ENCODE measurements at places on chromosomes 6 and 20. TPM values are rescaled to one million over a fixed set of nuclear protein-coding genes. Genes with fewer than 3 reads are reported as not detected.

DNA sequence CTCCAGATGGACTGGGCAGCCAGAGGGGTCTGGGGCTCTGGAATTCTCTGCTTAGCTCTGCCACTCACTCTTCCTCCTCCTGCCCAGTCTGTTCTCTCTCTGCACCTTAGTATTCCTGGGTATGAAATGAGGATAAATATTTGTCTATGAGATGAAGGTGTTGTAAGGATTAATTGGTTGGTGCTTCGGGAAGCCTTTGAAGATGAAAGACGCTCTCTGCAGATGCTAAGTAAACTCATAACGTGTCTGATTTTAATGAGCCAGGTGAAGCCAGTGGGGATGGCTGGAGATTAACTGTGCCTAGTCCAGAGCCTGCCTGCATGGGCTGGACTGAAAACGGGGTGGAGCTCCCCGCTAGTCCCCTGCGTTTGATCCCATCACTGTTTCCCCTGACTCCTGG is 23.1 kb upstream of the TCP11 start:
- no peak for DNase-seq

DNA sequence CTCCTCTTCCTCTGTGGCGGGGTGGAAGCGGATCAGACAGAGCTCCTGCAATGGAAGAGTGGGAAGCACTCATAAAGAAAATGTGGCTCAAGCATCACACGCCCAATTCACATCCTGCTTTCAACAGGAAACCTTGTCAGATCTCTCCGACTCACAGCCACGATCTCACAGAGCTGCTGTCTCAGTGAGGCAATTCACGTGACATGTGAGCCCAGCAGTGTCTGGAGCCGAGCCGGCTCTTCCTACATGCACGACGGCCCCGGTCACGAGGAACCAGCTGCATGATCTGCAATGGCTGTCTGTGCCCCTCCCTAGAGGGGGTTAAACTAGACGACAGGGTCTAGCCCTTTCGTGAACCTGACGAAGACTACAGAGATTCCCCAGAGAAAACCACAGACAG is 29.5 kb upstream of the TCFL5 start:
- DNase-seq = peak; percentile 72

DNA sequence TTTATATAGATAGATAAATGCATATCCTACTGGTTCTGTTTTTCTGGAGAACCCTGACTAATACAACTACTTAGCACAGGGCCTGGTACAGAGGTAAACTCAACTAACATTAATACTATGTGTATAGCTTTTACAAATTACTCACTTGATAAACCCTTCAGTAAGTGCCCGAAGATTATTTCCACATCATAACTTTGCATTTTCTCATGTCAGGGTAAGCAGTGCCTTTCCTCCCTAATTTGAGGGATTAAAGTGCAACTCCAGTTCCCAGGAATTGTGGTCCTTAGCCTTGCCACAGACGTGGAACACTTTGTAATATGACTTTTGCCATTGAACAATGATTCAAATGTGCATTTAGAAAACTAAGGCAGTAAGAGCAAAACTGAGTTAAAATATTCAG is 147.5 kb upstream of the SMLR1 start:
- no peak for DNase-seq

GRCh38 chr6:4664911-4665310 is 111.3 kb upstream of the CDYL start:
- DNase-seq = no peak

DNA sequence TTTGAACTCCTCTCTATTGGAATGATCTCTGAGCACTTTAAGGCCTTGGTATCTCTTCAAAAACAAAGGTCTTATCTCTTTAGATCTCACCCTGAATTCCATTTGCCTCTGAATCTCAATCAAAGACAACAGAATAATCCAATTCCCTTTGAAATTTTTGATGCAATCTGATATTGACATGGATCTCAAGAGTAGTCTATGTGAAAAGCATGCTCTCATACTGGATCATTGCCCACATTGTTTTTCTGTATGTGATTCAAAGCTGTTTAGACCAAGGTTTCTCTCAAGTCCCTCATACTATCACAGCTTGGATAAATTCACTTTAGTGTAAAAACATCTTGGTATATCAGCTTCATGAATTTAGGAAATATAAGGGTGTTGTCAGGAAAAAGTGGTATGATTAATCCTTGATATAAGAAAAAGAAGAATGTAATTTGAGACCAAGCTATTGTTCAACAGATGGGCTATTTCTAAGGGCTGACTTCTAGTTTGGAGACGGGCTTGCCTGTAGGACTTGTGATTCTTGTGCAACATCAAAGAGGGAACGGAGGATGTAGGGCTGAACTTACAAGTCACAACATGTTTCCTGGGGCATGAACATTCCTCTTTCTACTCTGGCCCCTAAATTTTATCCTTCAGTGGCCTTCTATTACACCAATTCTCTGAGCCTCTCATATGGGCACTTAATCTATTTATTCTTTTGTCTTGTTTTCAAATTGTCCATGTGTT is 77.9 kb upstream of the CITED2 start:
- no peak for DNase-seq

DNA sequence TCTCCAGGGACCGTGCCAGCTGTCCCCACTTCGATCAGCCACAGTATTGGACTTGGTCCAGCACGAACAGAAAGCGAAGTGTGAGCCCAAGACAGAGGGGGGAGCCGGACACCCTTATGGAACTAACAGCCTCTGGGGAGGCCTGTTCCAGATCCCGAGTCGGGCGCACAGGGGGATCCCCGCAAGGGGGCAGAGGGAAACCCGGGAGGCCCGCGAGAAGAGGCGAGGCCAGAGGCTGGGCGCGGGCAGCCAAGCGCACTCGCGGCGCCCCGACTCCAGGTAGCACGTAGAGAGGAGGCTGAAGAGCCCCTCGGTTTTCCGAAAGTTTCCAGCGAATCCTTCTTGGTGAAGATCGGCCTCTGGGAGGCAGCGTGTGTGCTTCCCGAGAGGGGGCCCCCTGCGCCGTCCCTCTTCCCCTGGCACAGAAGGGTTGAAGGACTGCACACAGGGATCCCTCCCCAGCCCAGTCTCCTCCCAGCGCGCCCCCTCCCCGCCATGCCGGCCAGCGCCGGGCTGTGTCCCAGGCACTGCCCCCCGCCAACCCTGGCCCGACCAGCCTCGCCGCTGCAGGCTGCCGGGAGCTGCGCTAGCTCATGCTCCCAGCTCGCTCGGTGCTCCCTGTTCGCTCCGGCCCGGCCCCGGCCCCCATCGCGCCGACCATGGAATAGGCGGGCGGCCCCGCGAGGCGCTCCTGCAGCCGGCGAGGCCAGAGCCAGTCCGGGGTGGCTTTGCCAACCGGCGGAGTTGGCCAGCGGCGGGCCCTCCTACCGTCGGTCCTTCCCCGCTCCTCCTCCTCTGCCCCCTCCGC is 577 bp upstream of the SLC24A3 start:
- DNase-seq = no peak

GRCh38 chr6:129567374-129567773 is 142.6 kb downstream of the ARHGAP18 start:
- peak; percentile 25 for DNase-seq

- DNase-seq = no peak
These were observed 24.0 kb downstream of the SLC13A3 start for GRCh38 chr20:46627234-46627633.

DNA sequence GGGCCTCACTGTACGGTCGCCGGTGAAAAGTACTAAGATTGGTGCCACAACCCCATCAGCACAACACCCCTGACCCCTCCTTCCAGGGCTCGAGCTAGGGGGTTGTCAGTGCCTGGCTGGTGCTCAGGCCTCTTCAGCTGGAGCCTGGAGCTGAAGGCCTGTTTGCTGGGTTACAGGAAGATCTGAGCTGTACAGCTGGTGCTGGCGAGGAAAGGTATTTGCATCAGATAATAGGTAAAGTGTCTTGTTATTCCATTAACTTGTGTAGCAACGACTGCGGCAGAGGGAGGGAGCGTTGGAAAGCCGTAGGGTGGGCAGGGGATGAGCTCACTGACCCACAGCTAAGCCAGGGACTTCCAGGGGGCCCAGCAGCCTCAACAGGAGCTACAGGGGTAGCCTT is 15.8 kb upstream of the SIRPA start:
- DNase-seq = no peak

GRCh38 chr6:4295058-4295782 is 159.8 kb upstream of the ECI2 start:
- no peak for DNase-seq

DNA sequence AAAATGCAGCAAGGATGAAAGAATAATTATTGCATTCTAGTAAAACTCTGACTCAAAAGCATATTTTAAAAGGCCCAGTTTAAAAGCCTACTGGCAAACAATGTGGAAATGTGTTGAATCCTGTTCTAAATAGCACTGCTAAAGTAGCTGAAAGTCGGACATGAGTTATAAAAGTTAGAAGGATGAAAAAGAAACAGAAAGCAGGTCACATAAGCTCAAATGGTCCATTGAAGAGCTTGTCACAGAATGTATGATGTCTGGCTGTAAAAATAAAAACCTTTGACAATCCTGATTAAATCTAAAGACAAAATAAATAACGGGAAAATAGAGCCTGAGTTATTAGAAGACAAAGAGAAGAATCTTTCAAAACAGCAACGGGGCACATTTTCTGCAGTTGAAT is 218.6 kb upstream of the UFL1 start:
- DNase-seq = no peak

DNA sequence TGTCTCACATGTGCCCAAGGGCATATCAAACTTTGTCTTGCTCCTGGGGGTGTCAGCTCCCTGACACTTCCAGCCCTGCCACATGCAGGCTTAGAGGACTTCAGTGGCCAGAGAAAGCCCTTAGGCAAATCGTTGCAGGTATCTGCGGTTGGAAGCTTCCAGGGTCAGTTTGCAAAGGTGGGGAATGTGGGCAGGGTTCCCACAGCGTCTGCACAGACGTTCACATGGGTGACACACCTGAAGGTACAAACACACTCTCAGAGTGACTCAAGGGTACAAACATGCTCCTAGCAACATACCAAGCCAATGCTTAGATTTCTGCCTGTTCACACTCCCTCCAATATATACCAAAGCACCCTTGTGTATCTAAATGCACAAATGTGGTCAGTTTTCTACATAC is 30.0 kb downstream of the VSTM2L start:
- no peak for DNase-seq

GRCh38 chr6:26141378-26141904 is 54.2 kb downstream of the HFE start:
- DNase-seq = no peak

DNA sequence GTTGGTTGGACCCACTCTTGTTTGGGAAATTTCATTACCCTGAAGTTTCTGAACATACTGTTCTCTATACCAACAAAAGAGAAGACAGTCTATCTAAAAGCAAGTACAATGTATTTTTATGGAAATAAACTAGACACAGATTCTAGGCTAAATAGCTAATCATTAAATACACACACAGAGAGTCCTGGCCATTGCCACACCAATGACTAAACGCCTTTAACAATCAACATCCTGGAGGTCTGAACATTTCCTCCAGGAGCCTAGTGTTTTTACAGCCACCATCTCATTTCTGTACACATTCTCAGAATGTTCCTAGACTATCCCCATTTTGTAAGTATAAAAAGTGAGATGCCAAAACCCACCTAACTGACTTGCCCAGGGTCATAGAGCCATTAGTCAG is 141.6 kb upstream of the RREB1 start:
- DNase-seq = no peak

DNA sequence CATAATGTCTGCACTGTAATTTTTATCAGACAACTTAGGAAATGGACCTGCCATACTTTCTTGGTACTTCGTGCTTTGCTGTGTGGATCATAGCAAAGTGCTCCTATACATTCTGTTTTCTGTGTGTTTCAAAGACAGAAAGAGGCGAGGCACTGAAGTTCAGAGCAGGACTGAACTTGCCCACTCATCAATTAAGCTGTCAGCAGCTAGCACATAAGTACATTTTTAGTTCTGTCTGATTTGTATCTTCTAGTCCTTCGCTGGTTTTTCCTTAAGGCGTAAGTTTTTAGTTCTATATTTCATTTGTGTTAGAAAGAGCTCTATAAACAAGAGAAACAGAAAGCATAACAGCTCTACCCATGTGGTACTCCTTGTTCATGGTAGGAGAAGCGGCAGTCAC is 42.1 kb downstream of the MAP3K4 start:
- no peak for DNase-seq

GRCh38 chr20:62782149-62782892 is 14.0 kb upstream of the MRGBP start:
- no peak for DNase-seq

DNA sequence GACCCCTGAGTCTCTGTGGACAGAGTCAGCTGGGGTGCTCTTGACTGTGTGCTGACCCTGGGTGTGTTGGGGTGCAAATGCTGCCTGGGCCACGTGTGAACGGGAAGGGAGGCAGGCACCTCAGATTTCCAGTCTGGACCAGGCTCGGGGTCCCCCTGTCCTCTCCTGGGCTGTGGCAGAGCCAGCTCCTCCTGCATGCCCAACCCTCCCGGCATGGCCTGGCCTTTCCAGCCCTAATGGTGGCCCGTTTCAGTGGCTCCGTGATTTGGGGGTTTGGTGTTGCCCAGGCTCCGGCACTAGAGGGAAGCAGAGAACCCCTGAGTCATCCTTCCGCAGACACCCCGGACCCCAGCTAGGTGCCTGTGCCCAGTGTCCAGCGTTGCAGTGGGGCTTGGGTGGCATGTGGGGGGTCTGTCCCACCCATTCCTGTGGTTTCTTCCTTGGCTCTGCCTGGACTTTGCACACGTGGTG is 9.1 kb downstream of the RBM38 start:
- DNase-seq = no peak

DNA sequence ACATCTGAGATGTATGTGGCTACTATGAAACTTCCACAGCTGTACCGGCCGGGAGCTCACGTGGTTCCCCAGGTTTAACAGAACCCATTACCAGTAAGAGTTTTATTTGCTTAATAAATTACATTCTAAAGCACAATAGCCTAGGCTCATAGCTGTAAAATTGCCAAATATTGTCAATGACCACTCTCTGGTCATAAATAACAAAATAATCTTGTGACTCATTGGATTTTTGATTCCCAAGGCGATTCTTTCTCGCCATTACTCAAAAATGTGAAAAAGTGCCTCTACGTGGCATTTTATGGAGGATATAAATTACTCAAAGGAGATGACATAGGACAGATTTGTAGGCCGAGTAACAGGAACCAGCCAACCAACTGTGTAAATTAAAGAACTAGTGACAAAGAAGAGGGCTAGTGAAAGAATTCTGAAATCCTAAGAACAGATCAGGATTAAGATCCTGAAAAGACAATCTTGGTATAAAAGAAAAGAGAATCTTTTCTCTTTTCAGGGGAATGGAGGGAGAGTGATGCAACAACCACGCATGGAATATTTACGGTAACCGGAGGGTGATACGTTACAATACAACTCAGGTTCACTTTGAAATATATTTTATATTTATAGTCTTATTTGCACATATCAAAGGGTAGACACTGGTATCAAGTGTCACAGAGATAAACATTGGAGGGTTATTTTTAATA is 199.7 kb downstream of the FOXC1 start:
- no peak for DNase-seq

CNR1 gene
- not detected for total RNA-seq

COL9A3 gene
- total RNA-seq = not detected

EEF1A2 gene
- total RNA-seq = 0.14 TPM

EBF4 gene
- total RNA-seq = 17.1 TPM

MICB gene
- total RNA-seq = 37.6 TPM

LKAAEAR1 gene
- total RNA-seq = not detected

CMTR1 gene
- 94.7 TPM for total RNA-seq

NOX3 gene
- not detected for total RNA-seq

BTBD9 gene
- 51.6 TPM for total RNA-seq

VTA1 gene
- total RNA-seq = 21.3 TPM

LY6G5C gene
- total RNA-seq = 2.0 TPM

UST gene
- total RNA-seq = 11.9 TPM

ARFGEF3 gene
- total RNA-seq = 0.05 TPM

ZC3H12D gene
- 0.49 TPM for total RNA-seq

EDN3 gene
- total RNA-seq = 0.24 TPM

MTFR2 gene
- total RNA-seq = 2.1 TPM

DNMT3B gene
- 0.68 TPM for total RNA-seq

ALDH8A1 gene
- total RNA-seq = 0.75 TPM

NMBR gene
- total RNA-seq = not detected
